ENCODE measurements at places on chromosomes 16 and 17.

DNA sequence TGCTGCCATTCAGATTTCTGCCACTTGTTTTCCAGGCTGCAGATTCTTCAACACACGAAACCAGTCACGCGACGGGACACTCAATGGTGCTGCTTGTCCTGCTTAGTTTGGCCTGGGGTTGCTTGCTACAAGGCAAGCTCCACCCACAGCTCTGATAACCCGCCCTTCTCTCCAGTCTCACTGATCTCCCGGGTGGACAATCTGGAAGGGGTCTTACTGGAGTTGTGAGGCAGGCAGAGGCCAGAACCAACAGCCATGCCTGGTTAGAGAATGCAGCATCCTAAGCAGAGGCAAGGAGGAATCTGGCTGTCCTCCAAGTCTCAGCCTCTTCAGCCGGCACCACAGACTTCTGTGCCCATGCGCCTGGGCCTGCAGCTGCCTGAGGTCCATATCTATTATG is 119.1 kb downstream of the KCNJ12 start:
- no peak for DNase-seq

- no peak for DNase-seq
Observed at GRCh38 chr16:3295209-3295608, 10.0 kb downstream of the TIGD7 start.

DNA sequence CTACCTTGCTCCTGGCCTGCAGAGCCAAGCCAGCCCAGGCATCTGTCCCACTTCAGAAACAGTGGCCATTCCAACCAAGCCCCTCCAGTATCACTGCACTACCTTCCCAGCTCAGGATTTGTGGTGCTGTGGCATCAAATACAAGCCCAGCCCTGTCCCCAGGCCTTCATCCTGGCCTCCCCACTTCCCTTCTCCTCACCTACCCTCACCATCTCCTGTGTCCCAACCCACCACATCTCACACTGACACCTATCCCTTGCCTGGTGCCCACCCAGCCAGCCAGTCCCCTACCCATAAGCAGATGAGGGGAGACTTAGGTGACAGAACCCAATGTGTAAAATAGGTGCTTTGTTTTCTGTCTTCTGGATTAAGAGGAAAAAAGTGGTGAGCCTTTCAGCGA is 66.0 kb upstream of the CDH5 start:
- DNase-seq, result no peak

DNA sequence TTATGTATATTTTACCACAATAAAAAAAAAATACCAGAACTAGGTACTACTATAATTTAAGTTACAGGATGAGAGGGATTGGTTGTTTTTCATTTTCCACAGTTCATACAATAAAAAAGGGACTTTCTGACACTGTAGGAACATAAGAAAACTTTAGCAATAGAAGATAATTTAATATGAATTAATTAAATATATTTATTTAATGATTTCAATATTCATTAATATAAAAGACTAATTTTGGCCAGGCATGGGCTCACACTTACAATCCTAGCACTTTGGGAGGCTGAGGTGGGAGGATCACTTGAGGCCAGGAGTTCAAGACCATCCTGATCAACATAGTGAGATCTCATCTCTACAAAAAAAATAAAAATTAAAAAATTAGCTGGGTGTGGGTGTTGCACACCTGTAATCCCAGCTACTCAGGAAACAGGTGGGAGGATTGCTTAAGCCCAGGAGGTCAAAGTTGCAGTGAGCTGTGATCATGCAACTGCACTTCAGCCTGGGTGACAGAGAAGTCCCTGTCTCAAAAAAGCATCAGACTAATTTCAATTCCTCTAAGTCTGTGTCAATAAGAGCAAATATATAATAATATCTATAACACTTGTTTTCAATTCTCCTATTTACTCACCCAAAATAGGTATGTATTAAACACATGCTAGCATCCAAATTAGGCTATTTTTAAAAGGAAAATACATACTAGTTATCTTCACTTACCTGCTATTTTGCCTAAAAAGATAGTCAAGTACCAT is 79.6 kb downstream of the BRIP1 start:
- no peak for DNase-seq

- DNase-seq, result no peak
Observed at GRCh38 chr16:70747703-70748631, 53.0 kb downstream of the VAC14 start.

DNA sequence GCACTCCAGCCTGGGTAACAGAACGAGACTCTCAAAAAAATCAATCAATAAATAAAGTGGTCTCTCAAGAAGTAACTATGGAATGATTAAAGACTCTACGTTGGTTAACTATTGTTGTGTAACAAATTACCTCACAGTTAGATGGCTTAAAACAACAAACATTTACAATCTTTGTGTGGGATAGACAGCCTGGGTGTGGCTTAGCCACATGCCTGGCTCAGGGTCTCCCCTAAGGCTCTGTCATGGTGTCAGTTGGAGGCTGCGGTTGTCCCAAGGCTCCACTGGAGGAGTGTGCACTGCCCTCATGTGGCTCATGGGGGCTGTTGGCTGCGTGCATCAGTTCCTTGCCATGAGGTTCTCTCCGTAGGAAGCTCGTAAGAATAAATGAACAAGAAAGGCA is 294.5 kb downstream of the SNX29 start:
- peak; percentile 19 for DNase-seq

DNA sequence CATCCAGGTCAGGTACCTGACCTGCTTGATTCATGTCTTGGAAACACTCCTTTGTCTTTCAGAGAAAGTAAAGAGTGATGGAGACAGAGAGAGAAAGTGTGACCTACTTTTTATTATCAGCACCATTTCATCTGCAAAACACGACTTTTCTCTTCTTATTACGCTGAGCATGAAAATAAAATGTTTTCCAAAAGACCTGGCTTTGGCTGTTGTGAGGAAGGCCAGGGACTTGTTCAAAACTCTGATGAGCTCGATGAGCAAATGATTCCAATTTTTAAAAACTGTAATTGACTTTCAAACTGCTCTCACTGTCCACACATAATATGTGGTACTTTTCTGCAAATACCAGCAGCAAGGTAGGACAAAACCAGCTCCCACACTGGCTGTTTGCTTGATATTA is 679.9 kb downstream of the MAF start:
- no peak for DNase-seq

- no peak for DNase-seq
Observed at GRCh38 chr17:59650642-59651041, 30.9 kb downstream of the CLTC start.

DNA sequence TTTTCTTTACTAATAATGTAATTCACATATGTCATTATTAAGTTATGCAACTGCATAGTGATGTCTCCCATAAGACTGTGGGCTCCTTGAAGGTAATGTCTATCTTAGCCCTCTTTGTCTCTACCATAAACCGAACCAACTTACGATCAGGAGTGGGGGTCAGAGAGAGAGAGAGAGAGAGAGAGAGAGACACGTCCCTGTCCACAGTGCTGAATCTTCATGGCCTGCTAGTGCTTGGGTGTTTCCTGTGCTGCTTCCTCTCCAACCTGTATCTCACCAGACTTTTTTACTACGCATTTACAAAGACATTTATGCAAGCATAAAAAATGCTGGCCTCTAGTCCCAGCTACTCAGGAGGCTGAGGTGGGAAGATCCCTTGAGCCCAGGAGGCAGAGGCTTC is 52.2 kb upstream of the HAPSTR1 start:
- no peak for DNase-seq

DNA sequence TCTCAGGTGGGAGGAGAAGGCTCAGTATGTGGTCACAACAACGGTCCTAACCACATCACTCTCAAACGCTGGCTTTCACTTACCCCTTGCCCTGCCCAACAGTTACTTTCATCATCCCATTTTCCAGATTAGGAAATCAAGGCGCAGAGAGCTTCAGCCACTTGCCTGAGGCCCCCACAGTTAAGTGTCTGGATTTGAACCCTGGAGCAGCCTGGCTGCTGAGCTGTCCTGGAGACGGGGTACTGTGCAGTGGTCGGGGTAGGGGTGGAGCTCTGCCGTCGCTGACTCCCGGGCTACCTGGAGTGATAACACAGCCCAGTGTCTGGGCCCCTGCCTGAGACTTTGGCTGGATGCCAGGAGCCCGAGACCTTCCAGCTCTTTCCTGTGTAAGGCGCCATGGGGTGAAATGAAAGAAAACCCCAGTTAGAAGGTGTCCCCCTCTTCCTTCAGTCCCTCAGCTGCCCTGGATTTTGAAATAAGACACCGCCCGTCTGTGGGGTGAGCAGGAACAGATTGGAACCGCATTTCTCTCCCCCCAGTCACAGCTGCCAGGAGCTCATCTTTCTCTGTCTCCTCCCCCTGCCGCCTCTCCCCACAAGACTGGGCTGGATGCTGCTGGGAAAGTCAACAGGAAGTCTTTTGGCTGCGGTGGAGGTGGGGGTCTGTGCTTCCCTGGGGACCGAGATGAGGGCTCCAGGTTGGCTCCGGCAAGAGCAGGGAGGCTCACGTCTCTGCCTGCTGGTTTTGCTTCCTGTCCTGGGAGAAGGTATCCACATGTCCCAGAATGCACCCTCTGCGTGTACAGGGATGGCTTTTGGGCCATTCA is 280.2 kb downstream of the SEC14L1 start:
- DNase-seq, result peak; percentile 48

DNA sequence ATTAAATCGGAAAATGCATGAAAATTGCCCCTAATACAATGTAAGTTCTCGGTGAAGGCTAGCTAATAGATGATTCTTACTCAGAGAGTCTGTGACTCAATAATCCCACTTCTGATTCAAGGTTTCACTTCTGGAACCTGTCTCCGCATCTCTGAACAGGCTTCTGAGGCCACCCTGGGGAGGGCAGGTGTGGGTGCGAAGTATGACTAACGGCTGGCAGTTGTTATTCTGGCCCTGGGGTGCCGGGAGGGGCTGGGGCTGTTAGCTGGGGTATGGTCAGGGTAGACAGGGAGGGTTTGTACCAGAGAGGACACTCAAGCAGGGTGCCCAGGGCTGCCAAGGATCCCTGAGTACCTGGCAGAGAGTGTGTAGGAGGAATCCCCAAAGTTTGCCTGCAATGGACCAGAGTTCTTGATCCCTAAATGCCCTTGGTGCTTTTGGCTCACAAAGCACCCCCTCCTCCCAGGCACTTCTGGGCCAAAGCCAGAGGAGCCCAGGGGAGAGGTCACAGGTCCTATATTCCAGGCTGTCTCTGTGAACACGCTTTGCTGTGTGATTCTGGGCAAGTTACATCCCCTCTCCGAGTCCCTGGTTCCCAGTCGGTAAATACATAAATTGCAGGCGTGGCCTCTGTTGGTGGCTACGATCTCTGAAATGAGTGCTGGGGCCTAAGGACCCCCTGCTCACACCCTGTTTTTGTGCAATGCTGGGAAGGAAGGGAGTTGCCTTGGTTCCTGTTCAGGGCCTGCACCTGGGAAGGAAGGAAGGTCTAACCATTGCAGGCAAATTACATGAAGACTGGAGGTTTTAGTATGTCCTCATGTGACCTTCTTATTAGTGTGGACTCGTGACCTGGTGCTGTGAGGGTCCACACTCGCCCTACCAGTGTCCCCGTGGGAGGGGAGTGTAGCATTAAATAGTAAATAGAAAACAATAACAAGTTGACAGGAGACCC is 49.9 kb upstream of the CPNE2 start:
- DNase-seq, result no peak

- DNase-seq, result peak; percentile 42
Observed at GRCh38 chr16:74991593-74992403, 6.9 kb upstream of the WDR59 start.

GRCh38 chr17:7835814-7836595 is 2.0 kb downstream of the KDM6B start:
- peak; percentile 72 for DNase-seq

DNA sequence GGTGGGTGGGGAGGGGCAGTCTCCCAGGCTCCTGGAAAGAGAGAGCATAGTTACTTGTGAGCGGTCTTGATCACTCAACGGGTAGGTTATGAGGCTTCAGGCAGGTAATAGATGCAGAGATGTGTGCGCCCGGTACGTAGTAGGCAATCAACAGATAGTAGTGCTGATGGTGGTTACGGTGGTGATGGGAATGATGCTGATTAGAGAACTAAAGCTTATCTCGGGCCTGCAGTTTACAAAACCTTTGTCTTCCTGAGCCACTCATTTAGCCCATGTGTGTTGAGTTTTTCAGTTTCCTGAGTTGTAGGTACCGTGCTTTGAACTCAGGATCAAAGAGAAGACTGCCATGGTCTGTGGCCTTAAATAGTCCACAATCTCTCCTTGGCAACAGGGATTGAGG is 401.0 kb downstream of the SNX29 start:
- DNase-seq, result no peak

- DNase-seq, result no peak
Observed at GRCh38 chr16:85926370-85926769, 27.4 kb downstream of the IRF8 start.

DNA sequence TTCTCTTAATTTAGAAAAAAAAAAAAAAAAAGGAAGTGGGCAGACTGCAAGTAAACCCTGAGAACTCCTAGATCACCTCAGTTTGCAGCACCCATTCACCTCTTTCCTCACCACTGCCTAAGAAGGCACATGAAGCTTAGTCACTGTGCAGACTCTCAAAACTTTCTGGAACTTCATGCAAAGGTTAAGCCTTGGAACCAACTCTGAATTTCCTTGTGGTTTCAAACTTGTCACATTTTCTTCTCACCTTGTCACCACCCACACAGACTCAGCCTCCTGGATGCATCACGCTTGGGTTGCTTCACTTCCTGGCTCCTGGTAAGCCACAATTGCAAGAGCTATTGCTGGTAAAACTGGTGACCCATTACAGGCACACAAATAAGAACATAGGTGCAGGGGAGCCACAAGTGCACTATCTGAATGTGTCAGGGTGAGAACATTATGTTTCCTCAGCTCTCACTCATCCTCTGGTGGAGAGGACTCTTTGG is 15.0 kb upstream of the CPD start:
- peak; percentile 58 for DNase-seq

GRCh38 chr17:45815752-45816151 is 28.9 kb upstream of the SPPL2C start:
- DNase-seq, result no peak

GRCh38 chr16:29925105-29925756 is 795 bp downstream of the KCTD13 start:
- no peak for DNase-seq

GRCh38 chr17:15957608-15958307 is 12.8 kb downstream of the ADORA2B start:
- DNase-seq, result no peak

- DNase-seq, result no peak
Observed at GRCh38 chr17:47896672-47897490, 845 bp downstream of the SP2 start.

GRCh38 chr17:48445248-48445620 is 15.2 kb upstream of the SKAP1 start:
- DNase-seq, result no peak

Data from mucosa of gallbladder (tissue), 1 donor.